ENCODE measurements at places on chromosomes 7 and 10. TPM values are rescaled to one million over a fixed set of nuclear protein-coding genes. Genes with fewer than 3 reads are reported as not detected.

DNA sequence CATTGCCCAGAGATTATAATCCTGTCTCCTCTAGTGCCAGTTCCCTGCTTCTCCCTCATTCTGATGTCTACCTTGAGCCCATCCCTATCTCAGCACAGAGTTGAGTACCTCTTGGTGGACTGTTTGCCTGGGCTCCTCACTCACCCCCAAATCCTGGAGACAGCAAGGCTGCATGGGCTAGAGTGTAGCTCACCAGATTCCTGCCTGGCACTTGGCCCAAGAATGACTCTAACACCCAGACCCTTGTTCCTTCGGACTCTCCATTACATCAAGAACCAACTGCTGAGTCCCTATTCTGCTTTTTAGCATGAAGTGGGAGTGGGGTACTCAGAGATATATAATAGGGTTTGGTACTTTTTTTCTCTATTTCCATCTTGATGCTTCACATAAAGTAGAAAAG, 22.1 kb downstream of the FAM13C start:
- no peaks in the 10 kb centered on the region for H3K36me3 ChIP-seq
- H3K4me1 ChIP-seq = no peaks in the 10 kb centered on the region
- no peak for DNase-seq
- H3K27me3 ChIP-seq = no peaks in the 10 kb centered on the region
- no peak overlapping the region for H3K4me3 ChIP-seq

GRCh38 chr10:117444497-117445040, 69.3 kb upstream of the PDZD8 start:
- no peak overlapping the region for H3K27ac ChIP-seq
- H3K4me3 ChIP-seq = no peak overlapping the region
- no peaks in the 10 kb centered on the region for H3K36me3 ChIP-seq
- H3K27me3 ChIP-seq = no peaks in the 10 kb centered on the region

- H3K27ac ChIP-seq = no peak overlapping the region
- H3K4me1 ChIP-seq = peaks cover 17% of the 10 kb centered on the region
- no peaks in the 10 kb centered on the region for H3K36me3 ChIP-seq
- H3K27me3 ChIP-seq = peaks cover 32% of the 10 kb centered on the region
- DNase-seq = no peak
These were observed 187.4 kb downstream of the PHTF2 start for GRCh38 chr7:77985974-77986339.

Gene ZNF425
- total RNA-seq = 1.0 TPM

Gene KCND2
- not detected for total RNA-seq

DNA sequence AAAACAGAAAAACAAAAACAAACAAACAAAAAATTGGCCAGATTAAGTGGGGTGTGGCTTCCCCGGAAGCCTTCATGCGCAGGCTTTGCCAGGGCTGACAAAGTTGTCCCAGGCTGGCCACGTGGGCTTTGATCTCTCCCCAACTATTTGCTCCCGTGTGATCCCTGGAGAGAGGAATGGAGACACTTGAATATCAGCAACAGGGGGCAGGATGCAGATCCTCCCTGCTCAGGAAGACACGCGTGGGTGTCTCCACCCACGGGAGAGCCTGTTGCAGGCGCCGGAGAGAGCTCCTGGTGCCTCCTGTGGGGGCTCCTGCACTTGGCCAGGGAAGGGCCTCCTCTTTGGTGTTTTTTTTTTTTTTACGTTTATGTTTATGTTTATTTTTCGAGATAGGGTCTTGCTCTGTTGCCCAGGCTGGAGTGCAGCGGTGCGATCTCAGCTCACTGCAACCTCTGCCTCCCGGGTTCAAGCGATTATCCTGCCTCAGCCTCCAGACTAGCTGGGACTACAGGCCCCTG, 19.0 kb downstream of the TRIM56 start:
- peaks cover 11% of the 10 kb centered on the region for H3K27me3 ChIP-seq
- H3K36me3 ChIP-seq = no peaks in the 10 kb centered on the region
- no peak for DNase-seq
- no peak overlapping the region for H3K4me3 ChIP-seq

Gene PODXL
- 0.76 TPM for total RNA-seq

DNA sequence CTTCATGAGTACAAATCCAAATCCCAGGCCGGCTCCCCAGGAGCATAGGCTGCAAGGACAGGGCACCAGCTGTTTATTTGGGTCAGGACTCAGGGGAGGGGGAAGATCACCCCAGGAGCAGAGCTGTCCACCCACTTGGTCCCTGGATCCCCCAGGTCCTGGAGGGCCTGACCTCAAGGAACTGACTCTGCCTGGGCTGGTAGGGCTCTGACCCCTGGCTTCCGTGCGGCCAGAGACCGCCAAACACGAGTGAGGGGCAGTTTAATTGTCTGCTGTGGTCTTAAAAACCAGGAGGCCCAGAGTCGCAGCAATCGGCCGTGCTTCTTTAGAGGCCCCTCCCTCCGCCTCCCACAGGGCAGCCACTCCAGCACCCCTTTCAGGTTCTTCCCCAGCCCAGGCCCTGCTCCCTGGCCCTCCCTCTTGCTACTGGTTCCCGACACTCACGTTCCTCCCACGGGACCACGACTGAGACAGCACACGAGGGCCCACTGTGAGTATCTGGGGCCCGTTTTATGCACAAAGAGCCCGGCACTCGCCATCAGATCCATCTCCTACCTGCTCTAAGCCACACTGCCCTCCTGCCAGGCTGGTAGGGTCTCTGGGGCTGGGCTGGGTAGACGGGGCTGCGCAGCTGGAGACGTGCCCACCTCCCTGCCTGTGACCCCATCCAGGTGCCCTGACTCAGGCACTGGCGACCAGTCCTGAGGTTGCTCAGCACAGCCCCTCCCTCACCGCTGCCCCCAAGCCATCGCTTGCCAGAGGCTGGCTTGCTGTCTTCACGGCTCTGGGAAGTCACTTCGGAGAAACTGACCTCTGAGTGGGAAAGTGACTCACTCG, 30.0 kb upstream of the CFAP46 start:
- H3K4me1 ChIP-seq = no peaks in the 10 kb centered on the region
- no peaks in the 10 kb centered on the region for H3K36me3 ChIP-seq
- peaks cover 14% of the 10 kb centered on the region for H3K27me3 ChIP-seq
- H3K4me3 ChIP-seq = no peak overlapping the region
- H3K27ac ChIP-seq = no peak overlapping the region

- H3K27ac ChIP-seq = no peak overlapping the region
- H3K36me3 ChIP-seq = no peaks in the 10 kb centered on the region
- DNase-seq = no peak
- H3K4me3 ChIP-seq = no peak overlapping the region
- peaks cover 19% of the 10 kb centered on the region for H3K4me1 ChIP-seq
These were observed 101.9 kb downstream of the INPP5A start for GRCh38 chr10:132639470-132639869.

DNA sequence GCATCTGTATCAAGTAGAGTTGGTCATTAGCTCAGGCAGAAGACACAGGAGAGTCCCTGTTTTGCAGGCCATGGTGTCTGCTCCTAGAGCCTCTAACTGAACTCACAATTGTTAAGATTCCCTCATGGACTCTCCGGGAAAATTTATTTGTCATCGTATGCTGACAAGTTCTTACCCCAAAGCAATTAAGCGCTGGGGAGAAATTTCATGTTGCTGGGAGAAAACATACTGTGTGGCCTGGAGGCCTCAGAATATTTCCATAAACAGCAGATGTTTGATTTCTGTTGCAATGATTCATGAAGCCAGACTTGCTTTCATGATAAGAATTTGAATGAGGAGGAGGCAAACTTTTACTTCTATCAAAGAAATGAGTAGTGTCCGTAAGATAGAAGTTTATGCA, 583.2 kb downstream of the GATA3 start:
- H3K36me3 ChIP-seq = no peaks in the 10 kb centered on the region
- H3K27ac ChIP-seq = no peak overlapping the region
- H3K27me3 ChIP-seq = no peaks in the 10 kb centered on the region
- peaks cover 5% of the 10 kb centered on the region for H3K4me1 ChIP-seq

Gene IPMK
- total RNA-seq = 7.5 TPM

GRCh38 chr10:33657154-33657908, 322.9 kb upstream of the NRP1 start:
- H3K27ac ChIP-seq = no peak overlapping the region
- H3K36me3 ChIP-seq = no peaks in the 10 kb centered on the region
- H3K4me1 ChIP-seq = peaks cover 2% of the 10 kb centered on the region
- H3K27me3 ChIP-seq = peaks cover 5% of the 10 kb centered on the region
- H3K4me3 ChIP-seq = no peak overlapping the region

Data from activated T-helper 2 cell treated with anti-CD3 and anti-CD28 coated beads, Interferon-gamma antibody, Interleukin-2, Interleukin-4, amounts not matched to agents 10 μg/mL and 5 μg/mL and 100 μg/mL, durations not matched to agents 14 hours and 24 hours and 36 hours (primary cell).